ENCODE measurements at places on chromosomes 7 and 10. TPM values are rescaled to one million over a fixed set of nuclear protein-coding genes. Genes with fewer than 3 reads are reported as not detected.

GRCh38 chr7:98562871-98563495 is 54.1 kb upstream of the NPTX2 start:
- no peak overlapping the region for H3K27ac ChIP-seq
- DNase-seq: no peak
- H3K27me3 ChIP-seq: no peaks in the 10 kb centered on the region
- no peaks in the 10 kb centered on the region for H3K36me3 ChIP-seq

Gene BHLHA15
- not detected for total RNA-seq

GRCh38 chr7:26156451-26157420 is 4.7 kb downstream of the NFE2L3 start:
- no peak overlapping the region for H3K4me3 ChIP-seq
- H3K27me3 ChIP-seq: no peaks in the 10 kb centered on the region
- H3K27ac ChIP-seq: peak overlapping the region; percentile 76
- no peaks in the 10 kb centered on the region for H3K36me3 ChIP-seq
- H3K4me1 ChIP-seq: peaks cover 51% of the 10 kb centered on the region

Gene NAT16
- not detected for total RNA-seq

Gene FKBP6
- total RNA-seq: not detected

Gene PWWP2B
- 23.7 TPM for total RNA-seq

Gene TUBGCP2
- total RNA-seq: 74.3 TPM

DNA sequence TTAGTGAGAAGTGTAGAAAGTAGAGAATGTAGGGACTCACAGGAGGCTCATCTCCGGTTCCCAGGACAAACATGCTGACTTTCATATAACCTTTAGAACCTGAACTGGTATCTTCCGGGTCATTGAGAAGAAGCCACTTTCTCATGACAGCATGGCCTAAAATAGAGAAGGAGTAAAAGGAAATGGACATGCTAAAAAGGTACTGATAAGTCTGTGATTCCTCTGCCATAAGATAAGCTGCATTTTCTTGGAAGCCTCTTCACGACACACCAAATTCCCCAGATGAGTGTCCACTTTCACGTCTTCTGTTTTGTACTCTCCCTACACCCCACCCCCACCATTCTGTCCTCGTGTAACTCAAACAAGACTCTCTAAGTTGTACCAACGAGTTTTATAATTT is 79.9 kb downstream of the MYOF start:
- H3K27ac ChIP-seq: no peak overlapping the region
- no peak for DNase-seq
- no peaks in the 10 kb centered on the region for H3K4me1 ChIP-seq
- no peaks in the 10 kb centered on the region for H3K36me3 ChIP-seq
- no peaks in the 10 kb centered on the region for H3K27me3 ChIP-seq

DNA sequence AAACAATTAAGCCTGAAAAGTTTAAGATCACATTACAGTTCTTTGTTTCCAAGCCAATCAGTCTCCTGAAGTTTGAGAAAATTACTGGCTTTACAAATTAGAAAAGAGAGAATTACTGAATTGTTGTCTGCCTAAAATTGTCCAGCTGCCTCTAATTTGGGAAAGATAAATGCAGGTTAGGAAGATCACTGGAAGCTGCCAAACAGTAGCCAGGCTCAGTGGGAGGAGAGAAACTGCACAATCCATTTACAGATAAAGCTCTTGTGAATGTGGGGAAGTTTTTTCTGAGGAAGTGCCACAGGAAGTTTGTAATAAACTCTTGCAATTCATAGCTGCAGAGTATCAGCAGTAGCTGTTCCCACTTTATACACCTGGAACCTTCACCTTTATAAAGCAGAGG is 100.7 kb downstream of the IQUB start:
- no peaks in the 10 kb centered on the region for H3K36me3 ChIP-seq
- no peak overlapping the region for H3K27ac ChIP-seq

DNA sequence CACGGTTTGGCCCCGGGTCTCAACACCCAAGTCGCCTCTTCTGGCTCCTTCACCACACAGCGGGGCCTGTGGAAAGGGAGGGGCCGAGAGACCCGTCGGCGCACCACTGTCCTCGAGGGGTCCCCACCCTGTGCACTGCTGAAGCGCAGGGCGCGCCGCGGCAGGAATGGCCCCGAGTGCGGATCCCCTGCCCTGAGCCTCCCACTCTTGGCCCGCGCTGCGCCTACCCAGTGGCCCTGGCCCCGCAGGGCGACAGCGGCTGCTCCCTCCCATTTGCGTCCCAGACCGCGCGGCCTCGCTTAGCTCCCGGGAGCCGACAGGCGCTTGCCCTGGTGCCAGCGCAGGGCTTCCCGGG is 2.1 kb upstream of the SFMBT2 start:
- H3K36me3 ChIP-seq: no peaks in the 10 kb centered on the region
- peak overlapping the region; percentile 87 for H3K4me3 ChIP-seq
- H3K27me3 ChIP-seq: peaks cover 13% of the 10 kb centered on the region
- H3K27ac ChIP-seq: no peak overlapping the region
- no peak for DNase-seq

Gene NUTM2E
- 0.30 TPM for total RNA-seq

DNA sequence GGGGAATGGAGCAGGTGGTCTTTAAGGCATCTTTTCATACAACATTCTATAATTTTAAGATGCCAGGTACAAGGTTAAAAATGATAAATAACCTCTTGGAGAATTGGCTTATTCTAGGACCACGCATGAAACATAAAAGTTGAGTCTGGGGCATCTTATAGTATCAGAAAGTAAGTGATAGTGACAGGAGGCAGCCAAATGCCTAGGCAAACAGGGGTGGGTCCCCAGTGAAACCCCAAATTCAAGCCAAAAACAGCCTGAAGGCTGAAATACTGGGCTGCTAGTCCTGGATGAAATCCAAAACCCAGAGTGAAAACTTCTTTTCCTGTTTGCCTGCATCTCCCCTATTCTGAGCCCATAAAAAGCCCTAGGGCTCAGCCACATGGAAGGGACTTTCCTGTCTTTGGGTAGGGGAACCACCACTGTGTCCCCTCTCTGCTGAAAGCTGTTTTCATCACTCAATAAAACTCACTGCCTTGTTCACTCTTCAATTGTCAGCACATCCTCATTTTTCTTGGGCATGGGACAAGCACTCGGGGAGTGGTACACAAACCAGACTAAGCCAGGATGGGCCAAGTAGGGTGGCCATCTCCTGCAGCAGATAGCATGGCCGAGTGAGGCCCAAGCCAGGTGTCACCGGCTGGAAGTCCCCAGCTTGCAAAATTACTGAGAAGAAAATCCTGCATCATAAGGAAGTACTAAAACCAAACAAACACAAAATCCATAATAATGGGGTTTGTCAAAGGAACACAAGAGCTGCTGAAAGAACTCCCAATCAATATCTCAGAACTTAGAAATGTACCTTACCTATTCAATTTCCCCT is 241.6 kb upstream of the GALNT17 start:
- H3K36me3 ChIP-seq: no peaks in the 10 kb centered on the region
- H3K4me1 ChIP-seq: no peaks in the 10 kb centered on the region
- H3K27me3 ChIP-seq: no peaks in the 10 kb centered on the region
- no peak for DNase-seq
- H3K4me3 ChIP-seq: no peak overlapping the region

GRCh38 chr10:13340626-13341376 is 7.3 kb downstream of the SEPHS1 start:
- DNase-seq: no peak
- peaks cover 7% of the 10 kb centered on the region for H3K36me3 ChIP-seq
- peaks cover 9% of the 10 kb centered on the region for H3K4me1 ChIP-seq
- no peak overlapping the region for H3K4me3 ChIP-seq
- H3K27me3 ChIP-seq: no peaks in the 10 kb centered on the region
- peak overlapping the region; percentile 14 for H3K27ac ChIP-seq

Gene SLC39A12
- not detected for total RNA-seq

Gene DUS4L
- 10.5 TPM for total RNA-seq

Gene ASZ1
- not detected for total RNA-seq

- no peaks in the 10 kb centered on the region for H3K36me3 ChIP-seq
- DNase-seq: no peak
- no peak overlapping the region for H3K4me3 ChIP-seq
- no peaks in the 10 kb centered on the region for H3K27me3 ChIP-seq
- peaks cover 8% of the 10 kb centered on the region for H3K4me1 ChIP-seq
Measured at GRCh38 chr7:117091721-117092120, 138.4 kb downstream of the ST7 start.

DNA sequence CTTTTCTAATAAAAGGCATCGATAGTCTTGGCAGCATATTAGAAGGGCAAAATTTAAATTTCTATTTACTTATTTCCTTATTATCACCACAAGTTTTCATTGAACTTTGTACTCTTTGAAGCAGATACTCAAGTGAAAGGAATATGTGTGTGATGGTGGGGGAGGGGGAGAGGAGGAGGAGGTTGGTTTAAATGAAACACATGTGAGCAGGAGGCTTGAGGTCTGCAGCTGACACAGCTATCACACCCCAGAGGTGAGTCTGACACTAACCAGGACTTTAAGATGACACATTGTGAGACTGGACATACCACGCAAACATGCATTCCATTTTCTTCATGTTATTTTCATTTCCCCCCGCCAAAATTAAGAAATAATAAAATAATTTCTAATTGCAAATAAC is 63.3 kb downstream of the CTTNBP2 start:
- H3K4me1 ChIP-seq: no peaks in the 10 kb centered on the region
- H3K27ac ChIP-seq: no peak overlapping the region
- H3K27me3 ChIP-seq: no peaks in the 10 kb centered on the region
- no peak for DNase-seq
- no peaks in the 10 kb centered on the region for H3K36me3 ChIP-seq
- H3K4me3 ChIP-seq: no peak overlapping the region

Gene GPR26
- total RNA-seq: not detected

GRCh38 chr10:97724341-97724941 is 10.9 kb downstream of the MARVELD1 start:
- no peak overlapping the region for H3K27ac ChIP-seq
- no peaks in the 10 kb centered on the region for H3K36me3 ChIP-seq
- no peak for DNase-seq
- no peak overlapping the region for H3K4me3 ChIP-seq
- H3K27me3 ChIP-seq: no peaks in the 10 kb centered on the region

Gene STEAP2
- total RNA-seq: not detected

- no peak overlapping the region for H3K4me3 ChIP-seq
- no peak for DNase-seq
- no peak overlapping the region for H3K27ac ChIP-seq
- no peaks in the 10 kb centered on the region for H3K36me3 ChIP-seq
Measured at GRCh38 chr10:129501652-129502436, 34.8 kb downstream of the MGMT start.

DNA sequence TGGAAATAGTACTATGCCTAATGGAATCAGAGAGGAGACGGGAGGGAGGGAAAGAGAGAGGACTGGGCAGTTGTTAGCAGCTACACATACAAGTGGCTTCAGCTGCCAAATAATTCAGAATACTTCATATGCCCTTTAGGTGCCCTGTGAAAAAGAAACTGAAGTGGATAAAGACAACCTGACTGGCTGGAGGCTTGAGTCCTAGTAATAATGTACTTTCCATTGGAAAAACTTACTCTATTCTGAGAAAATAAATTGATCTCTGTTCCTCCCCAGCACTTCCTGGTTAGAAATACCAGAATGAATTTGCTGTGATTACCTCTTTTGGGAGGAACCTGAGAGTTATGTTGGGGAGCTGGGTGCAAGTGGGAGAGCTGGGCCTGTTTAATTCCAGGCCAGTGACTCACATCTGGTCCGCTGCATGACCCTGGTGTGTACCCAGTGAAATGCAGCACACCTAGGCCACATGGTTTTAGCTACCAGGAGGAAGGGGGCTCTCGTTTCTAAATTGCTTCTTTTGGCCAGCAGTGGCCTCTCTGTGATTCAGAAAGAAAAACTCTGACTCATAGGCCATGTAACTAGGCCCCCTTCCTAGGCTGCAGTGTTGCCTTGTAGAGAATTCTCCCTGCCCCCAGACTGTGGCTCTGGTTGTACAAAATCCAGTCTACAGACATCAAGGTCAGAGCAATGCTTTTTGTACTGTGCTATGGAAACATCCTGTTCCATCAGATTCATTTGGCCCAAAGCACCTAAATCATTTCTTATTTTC is 6.5 kb downstream of the AGFG2 start:
- H3K27ac ChIP-seq: peak overlapping the region; percentile 76
- H3K36me3 ChIP-seq: peaks cover 4% of the 10 kb centered on the region
- no peaks in the 10 kb centered on the region for H3K27me3 ChIP-seq
- H3K4me1 ChIP-seq: peaks cover 80% of the 10 kb centered on the region
- H3K4me3 ChIP-seq: no peak overlapping the region
- DNase-seq: no peak

DNA sequence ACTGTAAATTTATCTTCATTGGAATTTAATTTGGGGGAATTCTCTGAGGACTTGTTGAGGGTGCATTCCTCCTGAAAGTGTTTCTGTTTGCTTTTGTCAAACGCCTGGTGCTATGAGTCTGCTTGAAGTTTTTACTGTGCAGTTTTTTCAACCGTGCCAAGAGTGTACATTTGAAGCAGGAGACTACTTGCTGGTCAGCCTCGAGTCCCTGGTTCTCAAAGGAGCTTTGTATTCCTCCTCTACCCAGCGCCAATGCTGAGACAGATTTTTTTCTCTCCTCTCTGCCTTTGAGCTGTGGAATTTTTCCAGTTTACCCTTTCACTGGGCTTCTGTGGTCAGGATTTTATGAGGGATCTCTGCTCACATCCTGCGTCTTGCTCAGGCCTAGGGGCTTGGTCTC is 62.1 kb downstream of the NPY start:
- no peaks in the 10 kb centered on the region for H3K36me3 ChIP-seq
- H3K4me3 ChIP-seq: no peak overlapping the region
- no peaks in the 10 kb centered on the region for H3K4me1 ChIP-seq
- no peak overlapping the region for H3K27ac ChIP-seq
- no peaks in the 10 kb centered on the region for H3K27me3 ChIP-seq

- H3K4me1 ChIP-seq: peaks cover 20% of the 10 kb centered on the region
- H3K36me3 ChIP-seq: peaks cover 86% of the 10 kb centered on the region
- no peak for DNase-seq
Measured at GRCh38 chr10:73803680-73804286, 7.6 kb downstream of the NDST2 start.

Gene EEPD1
- total RNA-seq: 1.4 TPM

DNA sequence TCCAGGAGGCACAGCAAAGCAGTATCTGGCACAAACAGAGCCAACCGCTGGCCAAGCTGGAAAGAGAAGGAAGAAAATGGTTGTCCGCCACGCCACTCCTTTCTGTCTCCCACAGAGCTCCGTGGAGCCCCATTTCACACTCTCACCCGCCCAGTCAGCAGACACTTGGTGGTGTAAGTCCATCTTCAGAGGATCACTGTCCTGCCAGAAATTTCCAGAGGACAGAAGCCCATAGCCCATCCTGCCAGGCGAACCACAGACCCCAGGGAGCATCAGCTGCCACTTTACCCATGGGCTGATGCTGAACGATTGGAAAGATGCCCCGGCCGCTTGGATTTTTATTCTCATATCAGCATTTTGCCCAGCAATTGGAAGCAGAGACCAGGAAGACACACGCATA is 144.7 kb upstream of the LYZL2 start:
- no peak for DNase-seq
- H3K27ac ChIP-seq: no peak overlapping the region
- no peaks in the 10 kb centered on the region for H3K4me1 ChIP-seq
- H3K36me3 ChIP-seq: no peaks in the 10 kb centered on the region
- H3K4me3 ChIP-seq: no peak overlapping the region

DNA sequence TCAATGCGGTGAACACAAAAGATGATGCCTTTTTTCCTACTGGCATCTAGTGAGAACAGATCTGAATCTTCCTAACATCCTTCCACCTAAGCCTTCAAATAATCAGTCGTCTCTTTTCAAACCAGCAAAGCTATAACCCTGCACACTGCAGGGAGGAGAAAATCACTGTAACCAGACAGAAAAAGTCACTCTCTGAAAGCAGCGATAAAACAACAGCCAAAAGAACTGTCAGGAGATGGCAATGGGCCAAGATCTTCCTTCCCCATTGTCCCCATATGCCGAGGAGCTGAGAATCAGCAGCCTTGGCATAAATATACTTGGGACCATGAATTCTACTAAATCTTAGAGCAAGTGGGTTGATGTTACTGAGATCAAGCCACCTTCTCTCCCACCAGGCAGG is 13.1 kb downstream of the FZD9 start:
- no peak overlapping the region for H3K27ac ChIP-seq
- peaks cover 89% of the 10 kb centered on the region for H3K36me3 ChIP-seq
- no peak for DNase-seq
- no peaks in the 10 kb centered on the region for H3K27me3 ChIP-seq
- H3K4me3 ChIP-seq: no peak overlapping the region

Measured in natural killer cell (primary cell).